Iris pigment epithelial cell (primary cell): ENCODE measurements at places on chromosomes 11 and 22.

- peak; percentile 70 for DNase-seq
Observed at GRCh38 chr22:29456211-29456671, 17.9 kb downstream of the RFPL1 start.

DNA sequence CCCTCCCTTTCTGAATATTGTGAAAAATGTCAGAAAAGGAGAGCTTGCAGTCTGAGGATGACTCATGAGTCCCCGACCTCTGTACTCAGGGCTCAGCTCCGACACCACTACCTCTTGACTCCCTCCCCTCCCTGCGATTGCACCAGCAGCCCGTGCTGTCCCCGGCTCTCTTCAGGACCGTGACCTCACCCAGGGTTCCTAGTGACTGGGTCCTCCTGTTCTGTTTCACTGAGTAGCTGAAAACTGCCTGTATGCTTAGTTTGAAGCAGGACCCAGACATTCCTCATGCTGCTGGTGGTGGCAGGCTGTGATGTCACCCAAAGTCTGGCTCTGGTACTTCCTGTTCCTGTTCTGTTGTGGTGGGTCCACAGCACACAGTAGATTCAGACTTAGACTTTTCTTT lies 11.7 kb downstream of the PHRF1 start:
- DNase-seq: peak; percentile 90

DNA sequence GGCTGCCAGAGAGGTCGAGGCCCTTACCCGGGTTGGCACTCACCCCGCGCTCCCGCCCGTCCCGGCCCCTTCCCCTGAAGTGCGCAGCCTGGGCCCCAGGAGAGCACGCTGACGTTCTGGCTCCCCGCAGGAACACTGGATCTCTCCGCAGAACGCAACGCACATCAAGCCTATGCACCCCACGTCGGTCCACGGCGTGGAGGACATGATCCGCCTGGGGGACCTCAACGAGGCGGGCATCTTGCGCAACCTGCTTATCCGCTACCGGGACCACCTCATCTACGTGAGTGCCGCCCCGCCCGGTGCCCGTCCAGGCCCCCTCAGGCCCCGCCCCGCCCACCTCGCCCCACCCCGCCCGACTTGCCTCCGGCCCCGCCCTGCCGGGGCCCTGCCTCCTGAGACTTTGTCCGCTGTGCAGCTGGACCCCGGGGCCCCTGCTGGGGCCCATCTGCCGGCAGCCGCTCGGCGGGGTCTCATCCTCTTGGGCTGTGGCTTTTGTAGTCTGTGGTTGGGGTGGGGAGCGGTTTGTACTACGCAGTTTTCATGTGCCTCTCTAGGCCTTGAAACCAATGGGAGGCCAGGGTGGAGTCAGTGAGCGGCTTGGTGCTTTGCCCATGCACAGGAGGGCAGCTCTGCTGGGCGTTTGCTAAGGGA lies 19.7 kb downstream of the MYO7A start:
- no peak for DNase-seq

- DNase-seq: peak; percentile 62
Observed at GRCh38 chr11:95584180-95584579, 205.4 kb downstream of the FAM76B start.

DNA sequence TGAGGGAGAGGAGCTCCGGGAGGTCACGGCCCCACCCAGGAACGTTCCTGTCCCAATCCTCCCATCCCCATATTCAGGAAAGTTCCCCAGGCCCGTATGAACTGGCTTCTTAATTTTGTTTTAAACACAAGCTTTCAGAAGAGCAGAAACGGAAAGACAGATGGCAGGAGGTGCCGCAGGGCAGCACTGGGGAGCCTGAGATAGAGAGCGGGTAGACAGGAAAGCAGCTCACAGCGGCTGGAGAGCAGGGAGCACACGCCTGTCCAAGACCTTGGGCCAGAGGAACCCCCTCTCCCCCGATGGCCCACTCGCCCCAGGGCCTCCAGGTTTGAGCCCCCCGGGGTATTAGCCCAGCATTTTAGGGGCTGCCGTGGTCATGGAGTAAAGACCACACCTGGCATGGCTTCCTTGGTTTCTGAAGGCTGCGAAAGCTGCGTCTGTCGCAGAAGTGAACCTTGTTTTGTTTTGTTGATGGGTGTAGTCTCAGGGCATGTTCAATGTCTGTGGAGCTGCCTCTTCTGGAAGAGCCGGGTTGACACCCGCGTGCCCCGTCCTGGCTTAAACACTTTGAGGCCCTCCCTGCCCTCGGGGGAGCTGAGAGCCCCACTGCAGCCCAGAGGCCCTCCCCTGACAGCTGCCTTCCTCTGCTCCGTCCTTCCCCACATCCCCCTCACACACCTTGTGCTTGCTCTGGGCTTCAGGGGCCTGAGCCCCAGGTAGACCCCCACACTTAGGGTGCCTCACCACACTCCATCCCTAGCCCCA lies 17.9 kb upstream of the KCNQ1OT1 start:
- no peak for DNase-seq
